M059J (cell line): ENCODE measurements at places on chromosomes 16 and 17.
A peak's percentile ranks its signal among the peaks of the same experiment; 100 is the strongest.

DNA sequence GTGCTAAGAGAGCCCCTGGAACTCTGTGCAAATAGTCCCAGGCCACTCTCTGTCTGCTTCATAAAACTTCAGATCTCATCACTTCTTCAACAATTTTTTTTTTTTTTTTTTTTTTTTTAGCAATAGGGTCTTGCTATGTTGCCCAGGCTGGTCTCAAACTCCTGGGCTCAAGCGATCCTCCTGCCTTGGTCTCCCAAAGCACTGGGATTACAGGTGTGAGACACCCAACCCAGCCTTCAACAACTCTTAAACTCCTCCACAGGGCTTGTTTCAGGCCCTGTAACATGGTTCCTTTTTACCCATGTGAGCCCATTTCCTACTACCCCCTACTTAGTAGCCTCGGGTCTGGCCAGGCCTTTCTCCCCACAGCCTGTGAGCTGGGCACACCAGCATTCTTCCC is 39.3 kb upstream of the ICAM2 start:
- no peak for DNase-seq

- DNase-seq: no peak
Observed at GRCh38 chr17:63701456-63701820, 1.5 kb upstream of the LIMD2 start.

- no peak for DNase-seq
Observed at GRCh38 chr17:81231121-81231645, 7.7 kb downstream of the TEPSIN start.

DNA sequence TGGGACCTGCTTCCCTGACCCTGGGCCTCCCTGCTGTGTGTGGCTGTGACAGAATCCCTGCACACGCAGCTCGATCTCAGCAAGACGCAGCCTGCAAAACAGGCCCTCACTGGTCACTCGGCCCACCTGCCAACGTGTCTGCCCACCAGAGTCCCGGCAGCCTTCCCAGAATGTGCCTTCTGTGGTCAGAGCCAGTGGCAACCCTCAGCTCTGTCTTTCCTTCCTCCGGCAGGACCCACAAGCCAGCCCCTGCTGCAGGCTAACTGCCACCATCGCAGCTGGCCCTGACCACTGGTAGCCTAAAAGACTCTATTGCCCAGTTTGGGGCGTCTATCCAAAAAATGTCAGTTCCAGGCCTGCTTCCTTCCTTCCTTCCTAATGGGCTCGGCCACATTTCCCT is 83.2 kb downstream of the LITAF start:
- no peak for DNase-seq

DNA sequence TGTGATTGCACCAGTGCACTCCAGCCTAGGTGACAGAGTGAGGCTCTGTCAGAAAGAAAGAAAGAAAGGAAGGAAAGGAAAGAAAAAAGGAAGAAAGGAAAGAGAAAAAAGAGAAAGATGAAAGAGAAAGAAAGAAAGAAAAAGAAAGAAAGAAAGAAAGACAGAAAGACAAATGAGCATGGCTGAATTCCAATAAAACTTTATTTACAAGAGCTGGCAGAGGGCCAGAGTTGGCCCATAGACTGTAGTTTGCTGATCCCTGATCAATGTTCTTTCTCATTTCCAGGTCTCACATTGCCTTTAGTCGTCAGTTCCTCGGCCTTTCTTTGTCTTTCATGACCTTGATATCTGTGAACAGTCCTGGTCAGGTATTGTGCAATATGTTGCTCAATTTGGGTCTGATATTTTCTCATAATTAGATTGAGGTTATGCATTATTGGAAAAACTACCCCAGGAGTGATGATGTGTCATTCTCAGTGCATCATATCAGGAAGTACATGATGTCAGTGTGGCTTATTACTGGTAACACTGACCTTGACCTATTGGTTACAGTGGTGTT is 68.5 kb upstream of the MED9 start:
- peak; percentile 64 for DNase-seq

- DNase-seq: no peak
Observed at GRCh38 chr17:27513849-27514248, 57.6 kb downstream of the KSR1 start.

- peak; percentile 71 for DNase-seq
Observed at GRCh38 chr17:28949185-28950016, 1.9 kb downstream of the PHF12 start.

DNA sequence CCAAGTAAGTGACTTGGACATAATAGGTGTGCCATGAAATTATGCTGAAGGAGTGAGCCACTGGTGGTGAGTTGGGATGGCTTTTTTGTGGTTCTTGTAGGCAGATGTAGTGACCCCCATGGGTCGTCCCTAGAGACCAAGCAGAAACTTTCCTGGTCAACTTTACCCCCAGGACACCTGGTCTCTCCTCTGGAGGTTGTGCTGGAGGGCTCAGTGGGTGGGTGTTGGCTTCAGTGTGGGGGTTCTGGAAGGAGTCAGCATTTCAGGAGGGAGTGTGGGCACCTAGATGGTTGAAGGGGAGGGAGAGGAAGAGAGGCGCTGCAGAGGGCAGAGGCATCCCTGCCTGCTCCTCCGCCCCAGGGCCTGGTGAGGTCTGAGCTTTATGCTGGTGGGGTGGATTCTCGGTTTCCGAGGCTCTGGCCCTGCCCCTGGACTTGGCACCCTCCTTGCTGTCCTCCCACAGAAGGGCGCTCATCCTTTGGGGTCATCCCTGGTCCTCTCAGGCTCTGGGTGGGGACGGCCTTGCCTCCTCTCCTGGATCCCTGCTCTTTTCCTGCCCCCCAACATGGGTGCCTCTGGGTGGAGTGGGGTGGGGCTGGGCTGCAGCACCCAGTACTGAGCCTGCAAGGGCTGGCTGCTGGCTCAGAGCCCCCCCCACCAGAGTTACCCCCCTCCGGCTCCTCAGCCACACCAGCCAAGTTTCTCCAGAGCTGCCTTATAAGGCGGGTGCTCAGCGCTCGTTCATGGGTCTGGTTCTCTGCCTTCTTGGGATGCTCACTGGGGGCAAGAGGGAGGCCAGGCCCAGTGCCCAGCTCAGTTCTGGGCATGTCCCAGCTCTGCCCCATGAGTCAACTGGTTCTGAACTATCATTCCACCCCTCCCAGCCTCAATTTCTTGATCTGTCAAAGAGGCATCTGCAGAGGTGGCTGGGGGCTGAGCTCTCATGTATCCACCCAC is 266.8 kb downstream of the SEC14L1 start:
- no peak for DNase-seq

- peak; percentile 73 for DNase-seq
Observed at GRCh38 chr16:51163366-51163765, 12.3 kb upstream of the SALL1 start.
